ENCODE measurements at places on chromosomes 12 and 14.

GRCh38 chr12:42469355-42470175, 120.0 kb downstream of the PRICKLE1 start:
- DNase-seq: peak; percentile 21

DNA sequence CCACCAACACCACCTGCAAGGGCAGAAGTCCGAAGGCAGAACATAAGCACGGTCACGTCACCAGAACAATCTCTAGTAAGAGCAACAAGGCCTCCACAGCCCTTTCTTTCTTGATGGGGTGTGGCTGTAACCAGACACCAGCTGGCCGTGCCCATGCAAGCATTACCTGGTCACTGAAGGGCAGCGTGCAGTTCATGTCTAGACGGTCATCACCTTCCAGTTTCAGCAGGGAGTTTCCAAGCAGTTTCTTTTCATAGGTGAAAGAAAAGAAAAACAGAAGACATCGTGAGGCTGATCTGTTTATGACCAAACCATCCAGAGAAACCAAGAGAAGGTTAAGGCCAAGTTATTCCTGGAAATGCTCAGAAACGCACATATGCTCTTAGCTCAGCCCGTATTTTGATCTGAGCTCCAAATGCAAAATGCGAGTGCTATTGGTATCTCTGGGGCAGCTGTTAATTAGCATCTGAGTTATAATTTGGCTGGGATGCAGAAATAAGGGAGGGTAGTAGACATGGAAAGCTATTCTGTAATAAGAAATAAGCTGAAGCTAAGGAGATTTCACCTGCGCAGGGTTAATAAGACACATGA, 42.5 kb downstream of the PRKAB1 start:
- DNase-seq: peak; percentile 38

- DNase-seq: no peak
Observed at GRCh38 chr14:90445011-90445410, 48.2 kb downstream of the CALM1 start.

DNA sequence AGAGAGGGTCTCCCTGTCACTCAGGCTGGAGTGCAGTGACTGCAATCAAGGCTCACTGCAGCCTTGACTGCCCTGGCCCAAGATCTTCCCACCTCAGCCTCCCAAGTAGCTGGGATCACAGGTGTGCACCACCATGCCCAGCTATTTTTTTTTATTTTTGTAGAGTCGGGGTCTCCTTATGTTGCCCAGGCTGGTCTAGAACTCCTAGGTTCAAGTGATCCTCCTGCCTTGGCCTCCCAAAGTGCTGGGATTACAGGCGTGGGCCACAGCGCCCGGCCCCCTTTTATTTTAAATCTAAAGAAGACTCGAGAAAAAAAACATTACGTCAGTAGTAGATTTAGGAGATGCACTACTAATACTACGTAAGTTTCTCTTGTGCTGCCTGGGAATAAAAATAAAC, 14.3 kb downstream of the FOS start:
- DNase-seq: no peak

- no peak for DNase-seq
Observed at GRCh38 chr14:93928184-93929047, 1.3 kb downstream of the FAM181A start.

- DNase-seq: no peak
Observed at GRCh38 chr12:127416796-127417195, 850.2 kb upstream of the TMEM132C start.

DNA sequence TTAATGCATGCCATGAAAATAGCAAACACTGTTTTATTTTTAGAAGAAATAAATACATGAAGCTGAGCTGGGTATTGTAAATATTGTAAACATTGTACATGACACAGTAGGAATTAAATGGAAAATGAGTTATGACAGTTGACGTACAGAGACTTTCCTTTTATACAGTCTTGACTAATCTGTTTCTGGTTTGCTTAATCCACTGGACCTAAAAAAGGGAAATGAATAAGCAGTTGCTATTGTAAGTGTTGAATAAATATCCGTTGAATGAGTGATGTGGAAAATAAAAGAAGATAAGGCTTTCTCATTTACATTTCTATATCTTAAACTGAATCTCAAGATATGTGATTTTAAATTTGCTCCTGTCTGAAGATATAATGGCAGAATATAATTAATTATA, 15.0 kb downstream of the PMCH start:
- DNase-seq: no peak

GRCh38 chr14:78103271-78103670, 66.9 kb upstream of the NRXN3 start:
- peak; percentile 78 for DNase-seq

DNA sequence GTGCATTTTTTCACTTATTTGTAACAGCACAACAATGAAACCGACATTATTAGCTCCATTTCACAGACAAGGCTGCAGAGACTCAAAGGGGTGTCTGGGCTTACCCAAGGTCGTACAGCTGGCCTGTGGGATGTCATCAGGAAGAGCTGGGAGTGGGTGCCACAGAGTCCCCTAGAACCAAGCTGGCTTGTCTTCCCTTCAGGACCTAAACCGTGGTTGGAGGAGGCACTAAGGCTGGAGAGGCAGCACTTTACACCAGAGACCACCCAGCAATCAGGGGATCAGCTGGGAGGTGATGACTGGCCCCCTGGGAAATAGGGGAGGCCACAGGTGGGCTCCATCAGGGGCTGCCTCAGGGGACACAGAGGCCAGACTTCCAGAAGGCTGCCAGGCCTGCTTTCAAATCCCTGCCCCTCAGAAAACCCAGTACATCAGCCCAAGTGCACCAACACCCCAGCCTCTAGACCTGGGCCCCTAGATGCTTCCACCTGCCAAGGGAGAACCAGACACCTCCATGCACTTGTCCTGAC, 28.3 kb downstream of the DIO3 start:
- DNase-seq: no peak

GRCh38 chr12:46217541-46218321, 51.1 kb downstream of the SLC38A1 start:
- DNase-seq: no peak

DNA sequence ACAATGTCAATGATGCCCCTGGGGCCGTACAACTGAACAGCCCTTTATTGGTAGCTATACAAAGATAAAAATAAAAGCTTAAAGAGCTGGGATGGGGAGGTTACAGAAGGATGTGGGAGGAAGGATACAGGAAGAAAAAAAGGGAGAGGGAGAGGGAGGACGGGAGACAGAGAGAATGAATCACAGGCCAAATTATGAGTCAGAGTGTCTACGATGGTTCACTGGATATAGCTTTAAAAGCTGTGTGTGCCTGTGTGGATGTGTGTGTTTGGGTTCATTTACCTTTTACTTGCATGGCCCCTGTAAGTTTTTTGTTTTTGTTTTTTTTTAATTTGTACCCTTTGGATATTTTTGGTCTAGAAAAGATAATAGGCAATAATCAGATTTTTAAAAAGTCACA, 111.9 kb downstream of the CCDC60 start:
- DNase-seq: no peak

DNA sequence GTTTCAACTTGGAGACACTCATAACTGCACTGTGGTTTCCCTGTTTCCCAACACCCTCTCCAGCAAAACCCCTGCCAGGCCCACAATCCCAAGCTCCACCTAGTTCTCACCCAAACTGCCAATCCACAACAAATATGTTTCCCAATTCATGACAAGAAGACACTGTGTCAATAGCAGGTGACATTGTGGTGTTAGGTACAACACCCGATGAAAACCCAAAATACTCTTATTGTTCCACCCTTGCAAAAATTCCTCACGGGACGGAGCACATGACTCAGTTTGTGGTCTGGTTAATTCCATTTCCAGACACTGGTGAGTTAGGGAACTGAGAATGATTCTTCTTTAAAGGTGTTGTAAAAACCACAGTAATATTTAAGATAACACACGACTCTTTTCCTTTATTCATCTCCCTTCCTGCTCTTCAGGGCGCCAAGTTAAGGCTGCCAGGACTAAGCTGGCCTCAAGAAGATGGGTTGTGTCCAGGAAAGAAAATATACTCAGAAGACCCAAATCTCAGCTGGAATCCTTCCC, 735.5 kb downstream of the MED13L start:
- DNase-seq: no peak

DNA sequence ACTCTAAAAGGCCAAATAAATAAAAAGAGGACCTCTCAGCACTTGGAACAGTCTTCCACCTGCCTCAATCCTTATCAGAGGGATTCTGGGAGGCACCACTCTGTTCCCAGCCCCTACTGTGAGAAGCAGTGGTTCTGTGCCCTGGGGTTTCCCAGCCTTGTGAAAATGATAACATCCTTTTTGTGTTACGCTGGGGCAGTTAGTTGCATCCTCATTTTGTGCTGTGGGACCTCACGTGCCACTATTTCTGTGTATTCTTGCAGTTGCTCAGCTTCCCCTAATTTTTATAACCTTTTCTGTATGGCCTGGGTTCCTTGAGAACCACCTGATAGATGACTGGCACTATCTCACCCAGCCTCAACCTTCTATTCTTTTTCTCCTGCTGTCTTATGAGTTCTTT, 10.8 kb upstream of the CMA1 start:
- no peak for DNase-seq

DNA sequence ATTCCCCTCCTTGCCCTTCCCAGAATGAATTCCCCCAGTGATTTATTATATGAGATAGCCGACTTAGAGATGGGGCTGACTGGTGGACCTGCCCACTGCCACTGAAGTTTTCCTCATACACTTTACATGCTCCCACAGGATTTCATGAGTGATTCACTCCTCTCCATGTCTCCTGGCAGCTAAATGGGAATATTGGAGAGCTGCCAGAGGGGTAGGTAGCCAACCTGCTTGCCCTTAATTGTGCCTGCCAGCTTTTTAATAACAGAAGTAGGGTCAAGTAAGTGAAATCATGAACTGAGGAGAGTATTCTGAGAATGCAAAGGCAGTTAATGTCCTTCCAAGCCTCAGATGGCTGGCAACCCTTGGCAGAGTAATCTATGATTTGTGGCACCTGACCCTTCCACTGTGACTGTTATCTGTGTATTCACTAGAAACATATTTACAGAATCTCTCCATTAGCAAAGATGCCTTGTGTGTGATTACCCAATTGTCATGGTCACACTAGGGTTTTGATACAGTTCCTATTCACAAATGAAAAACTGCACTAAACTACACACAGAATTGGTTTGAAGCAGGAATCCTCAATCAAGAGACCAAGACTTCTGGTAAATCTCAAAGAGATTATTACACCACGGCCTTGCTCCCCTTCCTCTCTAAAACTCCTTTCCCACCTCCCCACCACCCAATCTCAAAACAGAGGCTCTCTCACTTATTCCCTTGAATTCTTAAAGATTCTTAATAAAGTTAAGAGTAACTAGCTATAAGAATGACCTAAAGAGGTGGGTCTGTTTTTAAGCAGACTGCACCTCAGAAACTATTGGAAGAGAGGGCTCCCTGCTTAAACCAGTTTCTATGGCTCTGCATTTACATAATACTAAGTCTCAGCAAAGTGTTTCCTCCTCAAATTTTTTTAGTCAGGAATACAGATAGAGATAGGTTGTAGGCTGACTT, 17.2 kb downstream of the NKX2-1 start:
- DNase-seq: peak; percentile 92

DNA sequence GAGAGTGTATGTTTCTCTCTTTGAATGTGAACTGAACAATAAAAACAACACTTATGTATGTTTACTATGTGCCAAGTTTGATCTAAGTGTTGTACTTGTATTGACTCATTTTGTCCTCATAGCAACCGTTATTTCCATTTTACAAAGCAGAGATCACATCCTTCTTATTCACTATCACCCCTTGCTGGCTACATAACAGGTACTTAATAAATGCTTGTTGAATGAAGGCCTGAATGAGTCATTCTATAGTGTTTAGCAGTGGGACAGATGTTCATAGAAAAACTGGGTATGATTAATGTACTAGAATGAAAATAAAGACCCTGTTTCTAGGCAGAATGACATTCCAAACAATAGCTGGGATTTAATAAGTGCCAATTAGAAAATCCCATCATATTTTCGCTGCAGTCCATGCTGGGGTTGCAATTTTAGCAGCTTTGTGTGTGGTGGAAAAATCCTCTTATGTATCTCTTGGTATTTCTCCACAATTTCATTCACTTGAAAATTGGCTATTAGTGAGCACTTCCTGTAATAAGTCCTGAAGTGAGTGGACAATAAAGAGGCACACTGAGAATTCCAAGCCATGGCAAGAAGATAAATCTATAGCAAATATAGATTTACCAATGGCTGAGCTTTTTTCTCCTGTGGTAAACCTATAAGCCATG, 86.0 kb downstream of the FAR2 start:
- no peak for DNase-seq

GRCh38 chr12:124994437-124994975, 1.1 kb downstream of the BRI3BP start:
- no peak for DNase-seq

- DNase-seq: no peak
Observed at GRCh38 chr12:65511134-65511834, 232.8 kb downstream of the MSRB3 start.

- DNase-seq: no peak
Observed at GRCh38 chr12:41402801-41403200, 214.7 kb downstream of the PDZRN4 start.

GRCh38 chr12:4563336-4563735, 1.3 kb downstream of the DYRK4 start:
- DNase-seq: no peak

DNA sequence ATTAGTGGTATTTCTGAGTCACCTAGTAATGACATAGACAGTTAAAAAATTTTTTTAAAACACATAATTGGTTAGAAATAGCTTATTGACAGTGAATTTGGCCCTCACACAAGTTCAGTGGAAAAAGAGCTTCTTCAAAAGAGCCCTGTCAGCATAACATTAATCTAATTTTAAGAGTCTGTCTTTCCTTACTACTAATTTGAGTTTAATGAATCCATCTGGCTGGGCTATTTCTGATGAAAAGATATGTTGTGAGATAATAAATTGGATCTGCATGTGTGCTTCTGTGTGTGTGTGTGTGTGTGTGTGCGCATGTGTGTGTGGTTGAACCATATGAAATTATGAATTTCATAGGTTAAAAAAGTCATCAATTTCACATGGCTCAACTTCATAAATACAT, 1045.2 kb downstream of the FLRT2 start:
- DNase-seq: no peak

DNA sequence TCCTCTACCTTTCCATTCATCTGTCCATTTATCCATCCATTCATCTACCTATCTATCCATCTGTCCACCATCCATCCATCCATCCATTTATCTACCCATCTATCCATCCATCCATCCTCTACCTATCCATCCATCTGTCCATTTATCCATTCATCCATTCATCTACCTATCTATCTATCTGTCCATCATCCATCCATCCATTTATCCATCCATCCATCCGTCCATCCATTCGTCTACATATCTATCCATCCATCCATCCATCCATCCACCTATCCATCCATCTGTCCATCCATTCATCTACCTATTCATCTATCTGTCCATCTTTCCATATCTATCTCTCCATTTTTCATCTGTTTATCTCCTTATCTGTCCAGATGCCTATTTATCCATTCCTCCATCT, 21.0 kb downstream of the CABP1 start:
- no peak for DNase-seq

- DNase-seq: peak; percentile 82
Observed at GRCh38 chr14:104708606-104709268, 15.3 kb upstream of the ADSS1 start.

- no peak for DNase-seq
Observed at GRCh38 chr12:31388713-31389112, 62.8 kb upstream of the SINHCAF start.
